ENCODE measurements at places on chromosomes 16 and 17. TPM values are rescaled to one million over a fixed set of nuclear protein-coding genes. Genes with fewer than 3 reads are reported as not detected.

Gene CNGB1
- not detected for total RNA-seq

Gene ALOX12B
- not detected for total RNA-seq

Gene RAD51D
- 7.2 TPM for total RNA-seq

Gene HSF5
- under 0.01 TPM for total RNA-seq

Gene MMP2
- total RNA-seq = 1,286 TPM

Gene SALL1
- 0.22 TPM for total RNA-seq

Gene RNF157
- 0.44 TPM for total RNA-seq

Gene STH
- not detected for total RNA-seq

Gene SLC6A4
- total RNA-seq = not detected

Gene KRT14
- 1.0 TPM for total RNA-seq

Gene SRSF2
- total RNA-seq = 305 TPM

Gene MYH2
- not detected for total RNA-seq

Gene TAC4
- not detected for total RNA-seq

Gene APOBR
- not detected for total RNA-seq

Gene CDR2L
- 44.7 TPM for total RNA-seq

Gene DNAH9
- not detected for total RNA-seq

Gene DNAH17
- not detected for total RNA-seq

Gene MT1F
- not detected for total RNA-seq

Gene EVI2B
- 0.86 TPM for total RNA-seq

Gene TMEM220
- 1.6 TPM for total RNA-seq

Gene CNTNAP4
- not detected for total RNA-seq

Gene C17orf50
- total RNA-seq = not detected

Gene TNFSF13
- 0.72 TPM for total RNA-seq

Gene CACNG3
- not detected for total RNA-seq

Gene OTOP3
- total RNA-seq = not detected

Gene RECQL5
- 22.6 TPM for total RNA-seq

Gene KRT15
- 3.3 TPM for total RNA-seq

Gene TMEM92
- total RNA-seq = not detected

Gene KRTAP4-4
- not detected for total RNA-seq

Gene ATXN2L
- 62.0 TPM for total RNA-seq

Gene TVP23A
- total RNA-seq = not detected

Gene CAVIN1
- total RNA-seq = 437 TPM

Gene CSH2
- 0.14 TPM for total RNA-seq

Gene GPR142
- not detected for total RNA-seq

Gene FBXL19
- total RNA-seq = 15.1 TPM

Gene LGALS9B
- total RNA-seq = not detected

Gene ICAM2
- total RNA-seq = 2.4 TPM

Gene KRTAP4-3
- total RNA-seq = not detected

Gene ROGDI
- total RNA-seq = 15.5 TPM

Gene ORMDL3
- 38.5 TPM for total RNA-seq

All from placental pericyte (primary cell).